ENCODE measurements at places on chromosomes 7 and 10.

- DNase-seq: no peak
Observed at GRCh38 chr7:139588632-139589031, 65.1 kb downstream of the CLEC2L start.

- DNase-seq: no peak
Observed at GRCh38 chr7:36863901-36864701, 139.8 kb upstream of the AOAH start.

DNA sequence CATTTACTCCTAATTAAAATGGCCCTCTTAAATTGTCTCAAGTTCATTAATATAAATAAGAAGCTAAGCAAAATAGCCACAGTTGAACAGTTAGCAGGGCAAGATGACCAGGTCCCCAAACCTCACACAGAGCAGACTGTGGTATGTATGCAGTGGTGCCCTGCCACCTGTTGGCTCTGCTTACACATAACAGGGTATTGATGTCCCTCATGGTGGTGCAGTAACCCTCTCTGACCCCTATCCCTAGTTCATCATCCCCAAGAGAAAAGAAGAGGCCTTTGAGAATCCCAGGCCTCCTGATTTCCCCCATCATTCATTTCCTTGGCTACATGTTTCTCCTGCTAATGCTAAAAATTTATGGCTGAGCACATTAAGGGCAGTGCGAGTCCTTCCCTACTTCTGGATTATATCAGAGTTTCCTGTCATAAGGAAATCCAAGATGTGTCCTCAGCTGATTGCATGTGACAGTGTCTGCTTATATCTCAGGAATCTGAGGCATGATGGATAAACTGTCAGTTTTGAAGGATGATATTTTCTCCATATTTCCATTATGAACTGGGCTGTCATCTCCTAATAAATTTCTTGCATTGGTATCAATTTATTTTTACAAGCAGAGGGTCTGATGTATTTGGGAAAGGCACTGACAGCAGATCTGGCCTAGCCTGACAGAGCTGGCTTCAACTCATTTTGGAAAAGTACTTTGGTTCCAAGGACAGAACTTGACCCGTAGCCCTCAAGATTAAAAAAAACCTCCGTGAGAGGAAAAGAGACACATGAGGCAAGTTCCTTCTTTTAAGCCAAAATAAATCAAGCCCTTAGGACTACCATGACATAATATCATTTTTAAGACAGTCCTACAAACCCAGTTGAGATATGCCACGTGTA, 880.6 kb downstream of the LRMDA start:
- DNase-seq: peak; percentile 48

DNA sequence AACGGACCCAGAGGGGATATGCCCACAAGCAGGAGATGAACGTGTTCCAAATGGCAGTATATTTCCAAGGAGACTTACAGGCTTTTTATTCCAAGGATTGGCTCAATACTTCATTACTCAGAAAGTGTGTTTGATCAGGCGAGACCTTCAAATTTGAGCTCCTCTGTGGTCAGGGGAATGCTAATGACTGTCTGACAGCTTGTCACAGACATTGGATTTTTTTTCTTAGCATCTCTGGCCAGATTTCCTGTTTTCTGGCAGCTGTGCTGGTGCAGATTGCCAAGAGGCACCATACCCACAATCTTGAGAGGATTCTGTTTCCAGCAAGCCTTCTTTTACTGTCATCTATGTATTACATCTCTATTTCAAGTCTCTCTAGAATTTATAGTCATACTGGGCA, 93.8 kb downstream of the C1GALT1 start:
- no peak for DNase-seq

- no peak for DNase-seq
Observed at GRCh38 chr7:93279541-93279940, 47.4 kb downstream of the VPS50 start.

GRCh38 chr7:4261601-4261960, 420.5 kb upstream of the FOXK1 start:
- no peak for DNase-seq

DNA sequence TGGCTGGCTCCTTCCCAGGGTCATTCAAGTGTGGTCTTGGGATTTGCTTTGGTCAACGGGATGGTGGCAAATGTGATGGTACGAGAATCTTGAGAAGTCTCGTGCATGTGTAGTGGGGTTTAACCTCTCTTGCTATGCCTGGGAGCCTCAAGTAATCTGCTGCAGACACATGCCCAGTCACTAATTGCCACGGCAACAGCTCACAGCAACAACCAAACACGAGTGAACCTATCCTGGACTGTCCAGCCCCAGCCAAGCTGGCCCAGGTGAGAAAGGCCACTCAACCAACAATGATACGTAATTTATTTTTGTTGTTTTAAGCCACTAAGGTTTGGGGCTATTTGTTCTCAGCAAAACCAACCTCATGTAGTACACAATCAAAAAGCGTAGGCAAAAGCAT, 38.1 kb upstream of the DDC start:
- DNase-seq: no peak

DNA sequence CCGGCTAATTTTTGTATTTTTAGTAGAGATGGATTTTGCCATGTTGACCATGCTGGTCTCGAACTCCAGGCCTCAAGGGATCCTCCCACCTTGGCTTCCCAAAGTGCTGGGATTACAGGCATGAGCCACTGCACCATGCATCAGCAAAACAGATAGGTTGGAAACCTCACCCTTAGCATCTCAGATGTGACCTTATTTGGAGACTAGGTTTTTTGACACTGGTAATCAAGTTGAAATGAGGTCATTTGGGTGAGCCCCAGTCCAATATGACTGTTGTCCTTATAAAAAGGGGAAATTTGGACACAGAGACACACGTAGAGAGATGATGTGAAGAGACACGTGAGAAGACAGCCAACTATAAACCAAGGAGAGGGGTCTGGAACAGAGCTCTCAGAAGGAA, 42.5 kb upstream of the TPST1 start:
- no peak for DNase-seq

DNA sequence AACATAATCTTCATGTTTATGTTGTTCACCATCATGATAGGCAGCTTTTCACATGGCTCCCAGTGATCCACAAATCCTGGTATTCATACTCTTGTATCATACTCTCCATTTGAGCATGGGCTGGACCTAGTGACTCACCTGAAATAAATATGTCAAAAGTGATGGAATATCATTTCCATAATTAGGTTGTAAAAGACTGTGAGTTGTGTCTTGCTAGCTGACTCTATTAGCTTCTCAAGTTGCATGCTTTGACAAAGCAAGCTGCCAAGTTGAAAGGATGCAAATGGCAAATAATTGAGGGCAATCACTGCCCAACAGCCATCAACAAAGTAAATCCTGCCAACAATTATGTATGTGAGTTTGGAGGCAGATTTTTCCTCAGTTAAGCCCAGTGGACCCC, 300.4 kb downstream of the AHR start:
- no peak for DNase-seq

- no peak for DNase-seq
Observed at GRCh38 chr7:153943861-153944260, 108.3 kb upstream of the DPP6 start.

DNA sequence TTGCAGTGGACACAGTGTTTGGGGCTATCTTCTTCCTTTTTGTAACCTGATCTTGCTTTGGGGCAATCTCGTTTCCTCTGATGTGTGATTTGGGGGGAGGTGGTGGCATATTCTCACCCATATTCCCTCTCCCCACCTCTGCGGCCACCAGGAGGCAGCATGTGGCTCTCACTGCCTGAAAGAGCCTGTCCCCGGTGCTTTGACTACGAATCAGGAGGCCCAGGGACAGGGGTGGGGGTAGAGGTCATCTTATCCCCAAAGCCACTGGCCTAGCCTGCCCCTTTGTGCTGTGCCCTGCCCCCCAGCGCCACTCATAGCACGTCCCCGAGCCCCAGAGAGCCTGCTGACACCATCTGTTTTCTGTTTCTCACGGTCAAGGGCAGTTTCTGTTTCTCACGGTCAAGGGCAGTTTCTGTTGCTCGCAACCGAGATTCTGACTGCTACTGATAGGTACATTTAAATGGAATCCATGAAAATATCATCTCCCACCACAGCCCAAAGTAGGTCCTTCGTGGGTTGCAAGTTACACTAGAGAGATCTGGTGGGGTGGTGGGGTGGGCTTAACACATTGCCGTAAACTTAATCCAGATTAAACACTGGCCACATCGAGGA, 28.2 kb downstream of the PHYH start:
- peak; percentile 18 for DNase-seq

- DNase-seq: no peak
Observed at GRCh38 chr7:5420881-5421713, 2.5 kb downstream of the TNRC18 start.

GRCh38 chr7:116633131-116633988, 38.6 kb upstream of the MET start:
- DNase-seq: no peak

GRCh38 chr10:6405713-6406112, 174.4 kb downstream of the PRKCQ start:
- no peak for DNase-seq

- no peak for DNase-seq
Observed at GRCh38 chr10:44804661-44805060, 106.5 kb upstream of the TMEM72 start.

DNA sequence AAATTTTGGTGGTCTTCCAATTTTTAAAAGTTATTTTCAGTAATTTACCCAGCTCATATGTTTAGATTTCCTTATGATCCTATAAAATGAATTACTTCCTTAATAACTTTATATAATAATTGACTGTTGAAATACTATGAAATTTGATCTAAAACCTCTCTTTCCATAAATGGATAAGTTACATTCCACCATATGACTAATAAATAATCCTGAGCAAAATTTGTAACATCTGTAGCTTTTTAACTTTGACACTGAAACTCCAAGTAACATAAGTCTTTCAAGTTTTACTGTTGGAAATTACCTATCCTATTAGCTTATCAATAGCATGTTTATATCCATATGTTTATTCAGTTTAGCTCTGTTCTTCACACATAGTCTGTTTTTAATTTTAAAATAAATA, 85.3 kb downstream of the HECTD2 start:
- no peak for DNase-seq

- no peak for DNase-seq
Observed at GRCh38 chr7:132191418-132191817, 384.9 kb downstream of the PLXNA4 start.

GRCh38 chr10:26448292-26448691, 10.2 kb downstream of the APBB1IP start:
- no peak for DNase-seq

DNA sequence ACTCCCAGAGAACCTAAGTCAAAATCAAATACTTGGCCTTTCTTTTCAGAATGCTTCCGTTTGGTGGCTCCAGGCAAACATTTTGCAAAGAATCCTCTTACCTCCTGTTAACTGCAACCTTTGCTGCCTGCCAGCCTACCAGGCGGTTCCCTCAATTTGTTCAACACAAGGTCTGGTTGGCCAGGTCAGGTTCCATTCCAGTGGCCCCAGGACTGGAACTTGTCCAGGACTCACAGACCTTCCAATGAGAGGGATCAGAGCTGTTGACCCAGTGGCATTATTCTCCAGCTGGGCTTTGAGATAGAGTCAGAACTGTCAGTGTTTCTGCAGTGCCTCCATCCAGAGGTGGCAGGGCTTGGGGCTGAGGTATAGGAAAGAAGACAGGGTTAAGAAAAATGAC, 137.0 kb downstream of the NEUROD6 start:
- no peak for DNase-seq

DNA sequence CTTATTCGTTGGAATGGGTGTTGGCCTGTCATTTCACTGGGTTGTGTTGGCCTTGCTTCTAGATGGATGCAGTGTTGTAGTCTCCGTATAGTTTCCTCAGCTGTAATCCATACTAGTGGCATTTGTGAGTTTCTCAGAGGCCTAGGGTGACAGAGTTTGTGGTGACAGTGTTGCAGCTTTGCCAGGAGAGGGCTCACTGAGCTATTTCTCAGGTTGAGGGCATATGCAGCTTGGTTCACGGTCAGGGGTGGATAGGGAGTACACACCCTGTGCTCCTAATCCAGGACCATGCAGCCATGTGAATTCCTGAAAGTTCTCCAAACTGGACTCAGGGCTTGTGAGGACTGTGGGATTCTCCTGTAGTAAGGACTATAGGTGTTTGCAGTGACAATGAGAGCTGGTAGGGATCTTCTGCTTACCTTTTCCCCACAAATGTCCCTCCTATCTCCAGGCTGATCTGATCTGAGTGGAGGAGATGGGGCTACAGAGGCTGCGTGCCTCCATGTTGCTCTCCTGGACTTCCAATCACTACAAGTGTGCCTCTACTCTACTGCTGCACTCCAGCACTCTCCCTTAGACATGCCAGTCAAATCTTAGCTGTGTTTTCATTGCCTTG, 229.0 kb downstream of the STK31 start:
- peak; percentile 83 for DNase-seq

DNA sequence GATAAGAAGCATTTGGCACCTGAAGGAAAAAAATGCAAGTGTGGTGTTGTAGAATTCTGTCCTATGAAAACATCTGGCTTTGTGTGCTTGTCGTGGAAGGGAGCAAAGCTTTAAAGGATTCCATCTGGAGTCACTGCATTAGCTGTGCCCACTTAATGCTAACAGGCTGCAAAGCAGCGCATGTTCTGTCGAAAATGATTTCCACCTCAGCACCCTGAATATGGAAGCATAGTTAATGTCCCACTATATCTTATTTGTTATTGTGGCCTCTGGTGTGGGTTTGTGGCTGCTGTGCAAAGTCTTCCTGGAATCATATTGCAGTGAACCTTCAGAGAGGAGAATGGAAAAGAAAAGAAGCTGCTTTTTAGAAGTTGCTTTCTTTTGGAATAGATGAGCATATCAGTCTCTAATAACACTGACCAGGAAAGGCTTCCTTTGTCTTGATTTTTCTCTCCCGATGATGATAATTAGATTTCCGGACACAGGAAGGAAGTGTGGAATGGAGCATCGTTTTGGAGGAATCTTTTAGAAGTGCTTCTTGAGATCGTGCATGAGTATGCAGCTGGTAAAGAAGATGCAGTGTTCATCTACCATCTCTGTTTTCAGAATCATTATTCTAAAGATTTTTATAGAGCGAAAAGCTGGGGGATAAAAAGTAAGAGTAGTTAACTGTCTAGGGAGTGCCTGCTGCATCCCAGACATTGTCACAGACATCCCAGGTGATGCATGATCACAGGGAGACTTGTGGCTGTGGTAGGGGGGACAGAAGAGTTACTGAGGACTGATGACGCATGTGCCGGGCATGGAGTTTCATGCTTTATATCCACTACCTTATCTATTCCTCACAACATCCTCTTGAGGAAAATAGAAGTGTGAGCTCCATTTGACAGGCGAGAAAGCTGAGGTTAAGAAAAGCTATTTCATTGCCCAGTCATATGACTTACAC, 54.6 kb downstream of the TEX36 start:
- no peak for DNase-seq

- no peak for DNase-seq
Observed at GRCh38 chr7:43557831-43558495, 24.9 kb upstream of the STK17A start.

- no peak for DNase-seq
Observed at GRCh38 chr10:33537066-33537465, 202.6 kb upstream of the NRP1 start.

All from T47D (cell line).